Kasumi-1 (cell line): ENCODE measurements at places on chromosomes 6 and 20.

DNA sequence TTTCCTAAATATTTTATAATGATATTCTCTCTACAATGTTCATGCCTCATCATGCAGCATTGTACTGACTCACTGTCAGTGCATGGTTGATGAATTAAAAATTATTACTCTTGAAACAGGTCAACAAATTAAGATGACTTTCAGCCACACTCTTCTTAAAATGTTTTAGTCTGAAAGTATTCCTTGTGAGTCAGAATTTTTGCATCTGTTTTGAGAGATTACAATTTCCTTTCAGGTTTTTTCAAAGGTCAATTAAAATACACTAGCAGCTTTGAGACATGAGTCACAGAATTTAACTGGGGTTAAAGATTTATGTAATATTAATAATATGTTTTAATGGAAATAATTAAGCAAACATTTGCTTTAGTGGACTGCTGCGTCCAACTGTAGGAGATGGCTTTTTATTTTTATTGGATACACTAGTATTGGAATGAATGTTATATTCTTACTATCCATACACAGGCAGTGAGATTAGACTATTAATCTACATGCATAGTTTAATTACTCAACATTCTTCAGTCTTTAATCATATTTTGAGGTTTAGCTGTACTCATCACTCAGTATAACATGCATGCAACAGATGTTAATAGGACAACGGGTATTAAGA, 9.7 kb downstream of the COL12A1 start:
- DNase-seq: no peak

GRCh38 chr6:138864343-138864890, 68.5 kb downstream of the ECT2L start:
- DNase-seq: no peak

- DNase-seq: no peak
These were observed 404.4 kb upstream of the RNF217 start for GRCh38 chr6:124557873-124558272.

GRCh38 chr6:44452725-44453124, 65.2 kb downstream of the CDC5L start:
- DNase-seq: no peak

- peak; percentile 57 for DNase-seq
These were observed 102.5 kb downstream of the PRL start for GRCh38 chr6:22194188-22194921.

DNA sequence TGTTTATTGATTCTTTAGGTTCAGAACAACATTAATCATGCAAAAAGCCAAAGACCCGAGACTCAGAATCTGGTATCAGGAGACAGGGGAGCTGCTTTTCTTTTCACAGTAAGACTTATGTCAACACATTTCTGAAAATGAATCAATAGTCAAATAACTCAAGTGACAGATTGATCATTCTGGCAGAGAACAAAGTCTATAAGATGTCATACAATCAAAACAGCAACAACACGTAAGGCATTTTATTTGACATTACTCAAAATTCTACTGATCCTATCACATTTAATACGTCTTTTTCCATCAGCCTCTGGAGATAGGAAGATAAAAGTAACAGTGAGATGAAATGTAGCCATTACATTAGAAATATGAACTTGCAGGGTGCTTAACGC, 93.4 kb upstream of the EEF1E1 start:
- DNase-seq: no peak

- no peak for DNase-seq
These were observed 143.0 kb downstream of the SAMD5 start for GRCh38 chr6:147651249-147652063.

- DNase-seq: no peak
These were observed 99.4 kb downstream of the PLG start for GRCh38 chr6:160801418-160801817.

DNA sequence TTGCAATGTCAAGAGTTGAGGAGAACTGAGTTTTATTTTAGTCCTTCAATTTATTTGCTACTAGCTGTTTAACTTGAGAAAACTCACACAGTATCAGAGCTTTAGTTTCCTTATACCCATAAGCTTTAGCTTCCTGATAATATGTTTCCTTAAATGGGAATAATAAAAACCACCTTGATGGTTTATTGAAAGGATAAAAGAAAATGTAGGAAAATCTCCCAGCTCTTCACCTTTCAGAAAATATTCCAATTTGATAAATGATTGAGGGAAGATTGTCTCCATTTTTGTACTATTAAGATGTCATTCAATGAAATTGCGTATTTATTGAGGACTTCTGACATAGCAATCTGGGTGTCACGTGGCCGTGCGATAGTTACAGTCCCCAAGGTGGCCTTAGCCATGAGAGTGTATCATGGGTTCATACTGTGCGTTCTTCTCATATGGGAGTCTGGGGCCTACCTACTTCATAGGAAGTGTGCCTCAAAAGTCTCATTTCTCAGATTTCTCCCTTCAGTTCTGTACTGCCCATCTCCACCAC, 296.3 kb upstream of the BMP2 start:
- DNase-seq: no peak

DNA sequence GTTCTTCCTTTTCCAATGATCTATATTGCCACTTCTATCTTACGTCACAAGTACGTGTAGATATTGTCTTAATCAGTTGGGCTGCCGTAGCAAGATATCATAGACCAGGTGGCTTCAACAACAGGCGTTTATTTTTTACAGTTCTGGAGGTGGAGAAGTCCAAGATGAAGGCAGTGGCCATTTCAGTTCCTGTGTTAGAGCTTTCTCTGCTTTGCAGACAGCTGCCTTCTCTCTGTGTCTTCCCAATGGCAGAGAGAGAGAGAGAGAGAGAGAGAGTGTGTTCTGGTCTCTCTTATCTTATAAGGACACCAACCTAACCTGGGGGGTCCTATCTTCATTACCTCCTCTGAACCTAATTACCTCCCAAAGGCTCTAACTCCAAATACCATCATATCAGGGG, 8.3 kb downstream of the HSF2 start:
- DNase-seq: no peak

GRCh38 chr20:36572701-36573102, 695 bp upstream of the TGIF2 start:
- DNase-seq: peak; percentile 45

DNA sequence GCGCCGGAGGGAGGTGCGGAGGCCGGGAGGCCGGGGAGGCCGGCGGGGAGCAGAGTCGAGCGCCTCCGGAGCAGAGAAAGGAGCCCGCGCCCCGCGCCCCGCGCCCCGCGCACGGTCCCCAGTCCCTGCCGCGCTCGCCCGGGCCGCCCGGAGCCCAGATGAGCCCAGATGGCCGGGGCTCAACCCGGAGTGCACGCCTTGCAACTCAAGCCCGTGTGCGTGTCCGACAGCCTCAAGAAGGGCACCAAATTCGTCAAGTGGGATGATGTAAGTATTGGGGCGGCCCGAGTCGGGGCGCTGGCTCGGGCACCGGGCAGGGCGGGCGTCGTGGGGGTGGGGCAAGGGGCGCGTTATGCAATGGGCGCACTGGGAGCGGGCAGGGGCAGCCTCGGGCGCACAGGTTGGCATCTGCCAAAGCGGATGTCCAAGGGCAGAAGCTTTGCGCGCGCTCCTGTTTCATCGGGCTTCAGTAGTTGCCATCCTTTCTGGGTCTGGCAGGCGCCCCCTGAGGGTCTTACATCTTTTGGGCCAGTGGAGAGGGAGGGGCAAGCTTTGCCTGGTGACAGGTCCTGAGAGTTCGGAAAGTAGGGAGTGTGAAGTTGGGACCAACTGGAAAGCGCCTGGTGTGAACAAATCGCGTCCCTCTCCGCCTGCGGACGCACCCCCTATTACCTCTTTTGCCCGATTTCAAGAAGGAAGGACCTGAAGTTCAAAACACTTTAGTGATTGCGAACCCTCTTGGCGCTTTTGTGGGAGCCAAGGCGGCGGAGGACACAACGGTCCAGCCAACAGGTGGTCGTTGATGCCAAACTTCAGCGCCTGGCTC, 631 bp downstream of the PLCB1 start:
- no peak for DNase-seq

DNA sequence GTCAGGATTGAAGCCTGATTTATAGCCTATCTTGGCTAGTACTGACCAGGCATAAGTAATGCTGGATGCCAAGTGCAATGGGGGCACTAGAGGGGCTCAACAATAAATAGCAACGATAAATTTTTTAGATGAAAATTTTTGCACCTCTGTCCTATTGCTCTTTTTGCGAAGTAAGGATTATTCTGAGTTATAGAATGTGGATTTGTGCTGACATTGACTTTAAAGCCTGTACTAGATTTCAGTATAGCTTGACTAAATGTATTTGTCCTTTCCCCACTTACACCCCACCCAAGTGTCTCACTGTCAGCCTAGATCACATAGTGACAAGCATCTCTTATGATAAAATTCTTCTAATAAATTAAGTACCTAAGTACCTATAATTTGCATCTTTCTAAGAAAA, 757.0 kb downstream of the GRIK2 start:
- DNase-seq: no peak

DNA sequence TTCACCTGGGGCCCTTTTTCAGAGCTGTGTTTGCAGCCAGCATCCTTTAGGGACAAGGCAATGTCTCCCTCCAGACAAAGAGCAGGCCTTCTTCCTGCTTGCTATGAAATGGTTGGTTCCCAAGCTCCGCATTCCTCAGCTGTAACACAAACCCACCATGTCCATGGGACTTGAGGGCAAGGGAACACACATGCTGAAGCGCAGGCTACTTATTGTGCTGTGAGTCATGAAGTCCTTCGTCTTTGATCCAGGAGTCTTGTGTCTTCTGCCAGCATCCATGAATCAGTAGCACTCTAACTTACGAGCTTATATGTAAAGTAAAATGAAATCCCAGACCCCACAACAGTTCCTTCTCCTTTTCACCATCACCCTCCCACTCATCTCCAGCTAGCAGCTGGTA, 59.0 kb downstream of the ANKRD60 start:
- no peak for DNase-seq

DNA sequence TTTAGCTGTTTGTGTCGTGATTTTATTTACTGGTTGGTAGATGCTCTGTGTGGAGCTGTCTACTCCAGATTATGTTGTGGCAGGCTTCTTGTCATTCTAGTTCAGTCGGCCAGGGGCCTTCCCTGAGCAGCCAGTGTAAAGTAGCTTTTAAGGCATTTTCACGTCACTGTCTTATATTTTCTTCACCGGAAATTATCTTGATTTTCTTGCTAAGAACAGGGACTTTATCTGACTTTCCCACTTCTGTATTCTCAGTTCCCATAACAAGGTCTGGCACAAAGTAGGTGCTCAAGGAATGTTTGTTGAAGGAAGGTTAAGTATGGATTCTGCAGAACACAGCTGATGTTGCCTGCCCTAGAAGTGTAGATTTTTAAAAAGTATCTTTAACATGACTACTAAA, 868 bp downstream of the LTV1 start:
- no peak for DNase-seq

GRCh38 chr6:165751486-165751885, 88.4 kb upstream of the PDE10A start:
- no peak for DNase-seq

DNA sequence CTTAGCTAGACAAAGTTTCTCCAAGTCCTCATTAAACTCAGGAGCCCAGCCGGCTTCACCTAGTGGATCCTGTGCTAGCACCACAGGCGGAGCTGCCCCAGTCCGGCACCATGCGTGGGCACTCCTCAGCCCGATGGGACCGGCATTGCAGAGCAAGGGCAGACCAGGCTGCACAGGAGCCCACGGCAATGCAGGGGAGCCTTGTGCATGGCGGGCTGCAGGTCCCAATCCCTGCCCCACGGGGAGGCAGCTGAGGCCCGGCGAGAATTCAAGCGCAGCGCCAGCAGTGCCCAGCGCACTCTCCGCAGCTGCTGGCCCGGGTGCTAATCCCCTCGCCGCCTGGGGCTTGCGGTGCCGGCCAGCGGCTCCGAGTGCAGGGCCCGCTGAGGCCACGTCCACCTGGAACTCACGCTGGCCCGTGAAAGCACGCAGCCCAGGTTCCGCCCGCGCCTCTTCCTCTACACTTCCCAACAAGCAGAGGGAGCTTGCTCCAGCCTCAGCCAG, 292.3 kb upstream of the EYS start:
- no peak for DNase-seq

GRCh38 chr6:108942556-108943492, 94.6 kb downstream of the ARMC2 start:
- no peak for DNase-seq

DNA sequence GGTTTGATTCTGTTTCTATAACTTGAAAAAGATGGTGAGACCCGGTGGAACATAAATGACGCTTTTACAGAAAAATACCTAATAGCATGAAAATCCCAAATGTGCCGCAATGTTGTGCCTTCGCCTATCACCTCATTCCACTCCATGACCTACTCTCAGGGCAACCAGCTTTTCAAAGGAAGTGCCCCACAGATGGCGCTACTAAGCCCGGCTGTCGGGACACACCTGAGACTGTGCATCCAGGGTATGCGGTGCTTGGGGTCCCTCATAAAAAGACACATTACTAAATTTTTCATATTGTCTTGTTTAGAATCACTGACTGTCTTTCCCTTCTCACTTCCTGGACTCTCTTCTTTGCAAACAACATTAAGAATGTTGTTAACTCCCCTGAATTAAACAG, 145.5 kb upstream of the RPS6KA2 start:
- no peak for DNase-seq

GRCh38 chr20:58179432-58180099, 48.9 kb downstream of the ANKRD60 start:
- DNase-seq: peak; percentile 33

DNA sequence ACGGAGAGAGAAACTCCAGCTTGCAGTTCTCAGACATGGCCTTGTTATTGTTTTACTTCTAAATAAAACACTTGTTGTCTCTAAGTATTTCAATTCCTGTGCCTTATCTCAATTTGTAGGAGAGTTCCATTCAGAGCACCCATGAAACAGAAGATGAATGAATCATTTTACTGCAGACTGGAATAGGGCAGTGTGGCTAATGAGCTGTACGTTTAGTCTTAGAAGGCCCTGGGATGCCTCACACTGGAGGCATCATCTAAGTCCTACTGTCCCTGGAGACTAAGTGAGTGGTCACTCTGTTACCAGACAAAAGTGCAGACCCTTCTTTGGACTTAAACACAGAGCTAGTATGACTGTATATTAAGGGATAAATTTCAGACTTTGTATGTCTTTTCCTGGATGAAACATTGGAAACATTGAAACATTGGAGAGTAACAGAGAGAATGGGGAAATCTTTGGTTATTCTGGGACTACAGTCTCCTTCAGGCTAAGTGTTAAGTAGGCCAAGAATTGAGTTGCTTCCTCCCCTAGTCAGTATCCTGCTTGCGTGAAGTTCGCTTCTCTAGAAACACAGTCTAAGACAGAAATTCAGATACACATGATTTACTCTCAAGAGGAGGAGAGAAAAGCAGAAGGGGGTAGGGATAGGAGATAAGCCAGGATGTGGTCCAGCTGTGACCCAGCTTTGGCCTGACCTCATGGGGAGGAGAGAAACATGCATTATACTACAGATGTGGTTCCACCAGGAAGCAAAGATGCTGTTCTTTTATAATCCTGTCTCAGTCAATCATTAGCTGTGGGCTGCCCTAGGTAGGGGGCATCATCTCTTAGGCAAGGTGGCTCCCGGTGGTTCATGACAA, 167.4 kb upstream of the BMP2 start:
- no peak for DNase-seq
